ENCODE measurements at places on chromosomes 7 and 10. TPM values are rescaled to one million over a fixed set of nuclear protein-coding genes. Genes with fewer than 3 reads are reported as not detected.

DNA sequence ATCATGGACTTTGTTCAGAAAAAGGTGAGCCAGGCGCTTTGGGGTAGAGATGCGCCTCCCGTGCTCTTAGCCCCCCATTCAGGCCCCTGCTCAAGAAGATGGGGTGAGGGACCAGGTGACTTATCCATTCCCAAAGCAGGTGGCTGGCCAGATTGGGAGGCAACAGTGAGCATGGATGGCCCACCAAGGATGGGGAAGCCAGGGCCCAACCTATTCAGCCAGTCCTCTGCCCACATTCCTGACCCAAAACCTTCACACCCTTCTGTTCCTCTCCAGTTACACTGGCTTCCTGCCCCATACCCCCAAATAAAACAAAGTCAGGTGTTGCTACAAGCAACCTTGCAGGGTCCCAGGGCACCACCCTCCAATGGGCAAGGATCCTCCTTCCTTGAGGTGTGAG lies 44.4 kb downstream of the TSPAN15 start:
- DNase-seq: no peak

DNA sequence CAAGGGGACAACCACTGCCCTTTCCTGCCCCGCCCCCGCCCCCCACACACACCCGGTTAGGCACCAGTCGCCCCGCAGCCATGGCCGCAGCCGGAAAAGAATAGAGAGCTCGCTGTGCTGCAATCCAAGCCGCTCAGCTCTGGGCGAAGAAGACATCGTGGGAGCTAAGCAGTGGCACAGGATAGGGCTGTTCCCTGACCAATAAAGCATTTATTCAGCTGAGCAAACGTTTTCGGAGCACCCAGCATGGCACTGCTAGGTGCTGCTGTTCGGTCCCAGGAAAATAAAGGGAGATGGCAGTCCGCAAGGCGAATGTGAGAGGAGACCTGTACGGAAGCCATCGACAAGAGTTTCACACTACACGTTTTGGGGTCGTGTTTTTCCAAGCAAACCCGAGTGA lies 18.3 kb downstream of the SKIDA1 start:
- DNase-seq: no peak

DNA sequence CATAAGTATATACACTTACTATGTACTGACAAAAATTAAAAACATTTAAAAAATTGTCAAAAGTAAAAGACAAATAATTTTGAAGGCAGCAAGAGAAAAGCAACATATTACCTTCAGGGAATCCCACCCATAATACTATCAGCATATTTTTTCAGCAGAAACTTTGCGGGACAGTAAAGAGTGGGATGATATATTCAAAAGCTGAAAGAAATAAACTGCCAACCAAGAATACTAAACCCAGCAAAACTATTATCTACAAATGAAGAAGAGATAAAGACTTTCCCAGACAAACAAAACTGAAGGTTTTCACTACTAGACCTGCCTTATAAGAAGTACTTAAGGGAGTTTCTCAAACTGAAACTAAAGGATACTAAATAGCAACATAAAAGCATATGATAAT lies 257.9 kb downstream of the TCF7L2 start:
- DNase-seq: no peak

- DNase-seq: no peak
Measured at GRCh38 chr10:126268013-126268920, 120.0 kb downstream of the ADAM12 start.

DNA sequence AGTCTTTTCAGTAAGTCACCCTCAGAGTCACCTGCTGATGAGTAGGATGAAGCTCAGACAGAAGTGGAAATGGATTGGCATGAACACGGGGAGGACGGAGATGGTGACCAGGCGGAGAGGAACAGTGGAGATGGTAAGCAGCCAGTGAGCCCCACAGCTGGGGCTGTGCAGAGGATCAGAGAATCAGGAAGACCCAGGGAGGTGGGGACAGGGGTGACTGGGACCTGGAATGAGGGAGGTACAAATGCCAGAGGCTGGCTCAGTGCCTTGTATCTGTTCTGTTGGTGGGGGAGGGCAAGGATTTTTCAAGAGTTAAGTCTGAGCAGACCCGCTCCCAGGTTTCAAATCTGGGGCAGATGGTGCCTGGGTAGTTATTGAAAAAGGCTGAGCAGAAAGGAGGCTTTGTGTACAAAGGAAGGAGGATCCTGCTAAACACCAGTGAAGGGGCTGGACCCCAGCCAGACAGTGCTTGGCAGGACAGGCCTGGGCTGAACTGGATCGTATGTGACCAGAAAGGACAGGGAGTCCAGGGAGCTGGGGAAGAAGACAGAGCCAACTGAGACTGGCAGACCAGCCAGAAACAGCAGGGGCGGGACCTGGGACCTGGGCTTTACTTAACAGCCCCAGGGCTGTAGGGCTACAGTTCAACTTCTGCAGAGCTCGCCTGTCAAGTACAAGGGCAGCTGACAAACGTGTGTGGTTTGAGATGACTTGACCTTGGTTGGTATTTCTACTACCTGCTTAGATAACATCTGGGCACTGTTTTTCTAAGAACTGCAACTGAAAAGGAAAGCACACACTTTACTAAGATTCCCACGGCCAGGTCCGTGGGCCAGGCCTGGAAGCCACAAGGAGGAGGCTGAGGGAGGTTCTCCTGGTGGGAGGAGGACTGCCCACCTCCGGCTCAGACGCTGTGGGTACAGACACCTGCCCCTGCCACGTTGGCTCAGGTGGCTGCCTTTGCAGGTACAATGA lies 13.2 kb upstream of the FRMPD2 start:
- no peak for DNase-seq

- no peak for DNase-seq
Measured at GRCh38 chr7:42175834-42176723, 60.9 kb downstream of the GLI3 start.

The GSAP gene
- 11.1 TPM for polyA plus RNA-seq

The FIS1 gene
- polyA plus RNA-seq: 126 TPM

DNA sequence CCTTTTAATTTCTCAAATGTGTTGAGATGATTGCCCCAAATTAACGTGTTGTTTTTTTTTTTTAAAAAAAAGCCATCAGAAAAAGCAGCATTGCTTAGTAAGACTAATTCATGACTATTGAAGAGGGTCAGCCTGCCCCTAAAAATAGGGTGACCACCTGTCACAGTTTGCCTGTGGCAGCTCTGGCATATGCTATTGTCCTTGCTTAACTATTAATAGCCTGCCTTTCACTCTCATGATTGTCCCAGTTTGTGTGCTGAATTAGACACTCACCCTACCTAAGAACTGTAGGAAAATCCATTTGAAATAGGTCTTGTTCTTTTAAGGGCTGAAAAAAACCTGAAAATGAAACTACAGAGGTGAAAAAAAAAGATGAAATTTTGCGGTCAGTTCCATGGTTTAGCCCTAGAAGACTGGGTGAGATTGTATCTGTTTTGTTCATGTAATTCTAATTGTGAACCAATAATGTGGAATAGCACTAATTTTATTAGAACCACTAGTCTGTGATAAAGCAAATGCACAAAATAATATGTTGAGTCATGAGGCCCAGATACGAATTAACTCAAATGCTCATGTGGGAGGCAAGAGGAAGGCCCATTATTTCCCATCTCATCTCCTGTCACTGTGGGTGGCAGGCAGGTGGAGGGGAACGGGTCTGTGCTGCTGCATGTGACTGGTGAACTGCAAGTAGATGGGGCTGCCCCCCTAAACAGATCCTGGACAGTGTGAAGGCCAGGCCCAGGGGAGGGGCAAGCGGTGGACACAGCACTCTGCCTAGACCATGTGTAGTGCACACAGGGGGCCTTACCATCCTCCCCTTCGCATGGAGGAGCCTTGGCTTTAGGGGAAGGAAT lies 265.4 kb upstream of the NFE2L3 start:
- DNase-seq: no peak

DNA sequence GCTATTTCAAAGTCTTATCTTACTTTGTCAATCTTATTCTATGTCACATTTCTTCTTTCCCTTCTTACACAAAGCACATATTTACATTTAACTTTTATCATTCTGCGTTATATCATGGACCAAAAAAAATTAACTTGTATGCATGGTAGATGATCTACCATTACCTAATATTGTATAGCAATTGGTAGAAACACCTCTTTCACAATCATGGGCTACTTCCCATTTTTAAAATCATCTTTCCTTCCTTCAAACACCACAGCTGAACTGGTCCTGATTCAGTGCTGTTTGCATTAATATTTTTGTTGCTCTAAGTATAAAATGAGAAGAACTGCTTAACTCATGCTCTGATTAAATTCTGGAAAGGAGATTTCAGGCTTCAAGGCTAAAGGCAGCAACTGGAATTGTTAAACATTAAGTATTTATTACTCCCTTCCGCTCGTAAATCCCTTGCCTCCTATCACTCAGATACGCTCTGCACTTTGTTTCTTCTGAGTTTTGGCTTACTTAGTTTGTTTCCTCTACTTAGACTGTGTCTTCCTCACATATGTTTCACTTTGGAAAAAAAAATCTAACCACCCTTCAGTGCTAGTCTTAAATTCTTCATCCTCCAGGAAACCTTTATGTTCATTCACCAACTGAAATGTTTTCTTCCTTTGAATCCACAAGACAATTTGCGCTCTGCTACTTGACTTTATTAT lies 901.4 kb downstream of the PCDH15 start:
- DNase-seq: peak; percentile 42

The IKZF1 gene
- polyA plus RNA-seq: 1.5 TPM

The TRIM73 gene
- polyA plus RNA-seq: 2.5 TPM

The PRKAR2B gene
- polyA plus RNA-seq: 41.8 TPM

The ORC5 gene
- polyA plus RNA-seq: 28.6 TPM

- DNase-seq: no peak
Measured at GRCh38 chr10:11403116-11403515, 208.3 kb downstream of the USP6NL start.

- no peak for DNase-seq
Measured at GRCh38 chr10:133159950-133160825, at the start of gene KNDC1. Gene KNDC1 (plus strand): TSS chr10:133160219. CDS start chr10:133160468, 249 bp downstream.

GRCh38 chr7:8121243-8121642 lies 140.7 kb downstream of the ICA1 start:
- DNase-seq: no peak

DNA sequence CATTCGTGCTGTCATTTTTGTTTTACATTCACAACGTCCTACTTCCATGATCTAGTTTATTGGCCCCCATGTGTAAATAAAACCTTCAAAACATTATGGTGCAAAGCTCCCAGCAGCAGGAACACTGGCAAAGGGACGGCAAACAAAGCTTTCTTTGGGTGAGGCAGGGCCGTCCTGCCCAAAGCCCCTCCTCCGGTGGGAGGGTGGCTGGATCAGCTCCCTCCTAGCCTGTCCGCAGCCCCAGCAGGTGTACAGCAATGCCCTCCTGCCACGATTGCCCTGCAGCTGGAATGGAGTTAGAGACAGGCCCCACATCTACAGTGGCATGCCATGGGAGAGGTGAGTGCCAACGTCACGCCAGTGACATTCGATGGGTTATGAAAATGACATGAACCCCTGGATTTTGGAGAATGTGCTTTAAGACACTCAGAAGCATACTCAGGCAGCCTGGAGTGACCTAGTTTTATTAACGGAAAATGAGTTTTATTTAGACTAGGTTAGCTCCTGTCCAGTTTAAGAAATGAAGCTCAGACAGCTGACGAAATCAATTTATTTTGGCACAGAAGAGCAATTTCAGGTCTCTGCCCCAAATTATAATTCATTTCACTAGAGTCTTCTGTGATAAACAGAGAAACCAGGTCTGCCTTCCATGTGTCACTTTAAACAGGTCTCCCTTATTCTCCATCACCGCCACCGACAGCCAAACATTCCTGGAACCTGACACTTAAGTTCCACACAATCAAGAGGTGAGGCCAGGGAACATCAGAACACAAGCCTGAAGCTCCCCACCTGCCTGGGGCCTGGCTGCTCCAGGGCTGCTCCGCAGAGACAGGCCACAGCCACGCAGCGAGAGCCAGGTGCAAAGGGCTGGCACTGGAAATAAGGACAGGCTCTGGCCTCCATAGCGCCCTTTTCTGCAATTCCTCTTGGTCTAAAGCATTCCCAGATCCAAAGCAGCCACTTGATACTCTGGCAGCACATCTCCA lies 50.1 kb downstream of the VOPP1 start:
- no peak for DNase-seq

DNA sequence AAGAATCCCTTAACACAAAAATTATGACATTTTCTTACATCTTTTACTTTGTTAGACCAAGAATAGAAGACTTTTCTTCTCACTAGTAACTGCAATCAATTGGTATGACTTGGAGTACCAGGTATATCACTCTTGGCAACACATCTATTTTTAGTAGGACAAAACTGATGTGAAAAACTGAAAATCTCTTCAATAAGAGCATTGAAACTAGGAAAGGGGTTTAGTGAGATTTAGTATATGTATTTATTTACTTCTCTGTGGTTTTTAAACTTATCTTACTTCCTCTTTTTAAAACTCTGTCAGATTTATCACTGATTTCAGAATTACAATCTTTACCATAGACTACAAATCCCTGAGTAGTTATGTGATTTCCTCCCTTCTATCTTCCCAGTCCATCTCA lies 366.2 kb downstream of the PCDH15 start:
- DNase-seq: no peak

DNA sequence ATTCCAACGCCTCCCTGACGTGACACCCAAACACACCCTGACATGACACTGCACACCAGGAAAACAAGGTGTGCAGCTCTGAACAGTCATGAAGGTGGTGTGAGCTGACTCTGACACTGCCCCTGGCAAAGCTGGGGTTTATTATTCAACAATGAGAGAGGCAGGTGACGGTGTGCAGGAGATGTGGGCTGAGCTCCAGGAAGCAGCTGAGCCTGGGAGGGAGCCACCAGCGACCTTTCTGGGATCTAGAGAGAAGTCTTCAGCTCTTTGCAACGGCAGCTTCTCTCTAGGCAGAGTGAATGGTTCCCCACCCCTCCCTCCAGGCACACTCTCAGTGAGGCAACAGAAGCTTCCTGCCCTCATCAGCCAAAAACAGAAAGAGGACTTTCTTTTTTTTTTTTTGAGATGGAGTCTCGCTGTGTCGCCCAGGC lies 65.6 kb downstream of the SH3PXD2A start:
- DNase-seq: no peak

DNA sequence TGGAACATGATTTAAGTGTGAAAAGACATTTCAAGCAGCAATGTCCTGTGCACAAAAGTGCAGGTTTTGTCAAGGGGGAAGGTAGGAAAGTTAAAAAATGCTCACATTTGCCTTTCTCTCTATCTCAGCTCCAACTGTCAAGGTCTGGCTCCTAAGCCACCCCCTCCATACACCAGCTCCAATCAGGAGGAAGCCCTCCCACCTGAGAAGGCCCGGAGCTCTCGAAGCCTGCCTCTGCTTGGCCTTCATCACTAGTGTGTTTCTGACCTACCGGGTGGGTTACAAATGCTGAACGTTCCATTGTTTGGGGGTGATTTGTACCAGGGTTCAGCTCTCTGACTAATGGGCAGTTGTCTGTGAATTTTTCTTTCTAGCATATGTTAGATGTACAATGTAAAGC lies 14.2 kb downstream of the CRHR2 start:
- DNase-seq: no peak

The SEM1 gene
- polyA plus RNA-seq: 209 TPM

GRCh38 chr10:77861366-77861765 lies 65.2 kb downstream of the DLG5 start:
- DNase-seq: no peak

GRCh38 chr10:70587045-70587658 lies 15.4 kb downstream of the PRF1 start:
- DNase-seq: no peak

The GIMAP7 gene
- 17.5 TPM for polyA plus RNA-seq

The MSS51 gene
- 1.8 TPM for polyA plus RNA-seq
